ENCODE measurements at places on chromosomes 3 and 15.

GRCh38 chr3:107705046-107705445 lies 182.3 kb downstream of the BBX start:
- DNase-seq, result no peak

- DNase-seq, result no peak
These were observed 23.2 kb downstream of the ALS2CL start for GRCh38 chr3:46670000-46670890.

- no peak for DNase-seq
These were observed 1.1 kb upstream of the PIAS1 start for GRCh38 chr15:68053001-68053400.

- no peak for DNase-seq
These were observed 256.4 kb upstream of the SOX2 start for GRCh38 chr3:181455276-181455675.

DNA sequence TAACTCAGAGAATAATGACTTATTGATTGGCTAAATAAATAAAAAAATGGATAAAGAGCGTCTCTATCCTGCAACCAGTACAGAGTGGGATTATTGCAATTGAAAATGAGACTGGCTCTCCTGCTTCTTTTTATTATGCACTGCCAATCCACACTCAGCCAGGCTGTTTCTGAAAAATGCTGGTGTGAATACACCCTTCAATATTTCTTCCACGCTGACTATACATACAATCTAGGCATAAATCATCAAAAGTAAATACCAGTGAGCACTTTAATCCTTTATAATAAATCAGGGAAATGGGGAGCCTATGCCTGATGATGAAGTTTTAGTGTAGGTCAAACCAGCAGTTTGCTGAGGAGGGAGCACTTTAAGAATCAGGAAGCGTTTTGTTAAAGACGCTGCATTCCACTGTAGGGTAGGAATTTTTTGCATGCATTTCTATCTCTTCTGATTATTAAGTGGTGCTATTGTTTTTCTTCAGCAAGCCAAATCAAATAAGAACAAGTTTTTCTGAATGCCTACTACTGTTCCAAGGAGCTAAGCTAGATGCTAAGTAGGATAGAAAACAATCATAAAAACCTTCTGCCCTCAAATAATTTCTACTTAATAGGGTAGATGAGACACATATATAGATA lies 781.5 kb downstream of the TBL1XR1 start:
- no peak for DNase-seq

GRCh38 chr3:123706871-123707270 lies 122.0 kb upstream of the HACD2 start:
- DNase-seq, result no peak
